ENCODE measurements at places on chromosomes 3 and 15.

DNA sequence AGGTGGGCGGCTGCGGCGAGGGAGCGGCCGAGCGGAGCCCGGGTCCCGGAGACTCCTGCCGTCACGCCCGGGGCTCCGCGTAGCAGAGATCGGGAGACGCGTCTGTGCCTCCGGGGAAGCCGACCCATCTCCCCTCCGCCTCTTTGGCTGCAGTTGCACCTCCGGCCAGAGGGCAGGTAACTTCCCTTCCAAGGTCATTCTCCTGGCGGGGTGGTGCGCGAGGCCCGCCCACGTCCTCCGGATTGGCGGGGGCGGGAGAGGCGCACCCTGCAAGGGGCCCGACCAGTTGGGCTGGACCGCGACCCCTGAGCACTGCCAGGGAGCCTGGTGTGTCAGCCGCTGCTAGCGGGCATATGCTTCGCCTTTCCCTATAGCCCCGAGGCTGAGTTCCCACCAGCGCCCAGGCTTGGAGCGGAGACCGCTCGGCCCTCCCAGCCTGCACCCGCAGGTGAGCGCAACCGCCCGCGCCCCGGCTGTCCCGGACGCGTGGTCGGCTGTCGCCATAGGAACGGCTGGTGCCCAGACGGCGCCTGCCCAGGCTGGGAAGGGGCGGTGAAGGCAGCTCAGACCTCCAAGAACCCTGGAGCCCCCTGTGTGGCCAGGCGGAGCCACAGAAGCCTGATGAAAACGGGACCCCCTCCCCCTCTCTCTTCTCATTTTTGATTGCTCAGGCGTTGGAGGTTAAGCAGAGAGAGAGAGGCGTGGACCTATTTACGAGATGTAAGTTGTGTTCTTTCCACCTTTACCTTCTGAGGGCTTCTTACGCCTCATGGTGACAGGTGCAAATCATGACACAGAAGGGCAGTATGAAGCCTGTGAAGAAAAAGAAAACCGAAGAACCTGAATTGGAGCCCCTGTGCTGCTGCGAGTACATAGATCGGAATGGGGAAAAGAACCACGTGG is 453 bp downstream of the ZDHHC23 start:
- peak; percentile 64 for DNase-seq

DNA sequence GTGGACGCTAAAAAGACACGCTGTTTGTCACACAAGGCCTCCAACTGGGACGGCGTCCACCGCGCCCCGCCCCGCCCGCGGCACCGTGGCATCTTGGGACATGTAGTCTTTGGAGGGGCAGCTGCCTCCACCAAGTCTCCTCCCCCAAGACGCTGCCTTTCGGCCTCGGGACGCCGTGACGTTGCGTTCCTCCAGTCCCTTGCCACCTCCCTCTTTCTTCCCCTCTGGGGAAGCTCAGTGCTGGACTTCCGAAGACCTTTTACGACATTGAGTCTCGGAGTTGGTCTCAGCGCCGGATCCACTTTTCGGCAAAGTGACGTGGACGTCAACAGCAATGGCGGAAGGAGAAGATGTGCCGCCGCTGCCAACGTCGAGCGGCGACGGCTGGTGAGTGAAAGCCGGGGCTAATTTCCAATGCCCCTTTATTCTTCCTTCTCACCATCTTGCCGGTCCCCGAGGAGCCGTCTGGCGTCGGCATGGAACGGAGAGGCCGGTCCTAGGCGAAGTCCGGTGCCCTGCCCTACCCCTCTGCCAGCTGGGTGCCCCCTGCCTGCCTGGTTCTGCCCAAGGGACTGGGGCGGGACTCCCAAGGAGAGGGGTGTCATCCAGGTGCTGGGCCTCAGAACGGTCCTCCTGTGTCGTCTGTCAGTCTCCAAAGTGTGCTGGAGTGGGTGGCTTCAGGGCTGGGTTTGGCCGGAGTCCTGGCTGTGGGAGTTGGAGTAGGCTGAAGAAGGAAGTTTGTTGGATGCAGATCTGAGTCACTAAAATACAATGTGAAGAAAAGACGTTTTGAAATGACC is at the start of gene TBC1D23:
TSS of gene TBC1D23 (plus strand) at position 308 of the 800 bp plus-strand sequence. CDS start at position 335, 27 bp downstream.
- DNase-seq, result peak; percentile 99

GRCh38 chr3:43616034-43616433 is 5.8 kb downstream of the ANO10 start:
- DNase-seq, result no peak

GRCh38 chr3:159787794-159788205 is 200.8 kb upstream of the IL12A start:
- no peak for DNase-seq

GRCh38 chr3:149450281-149450680 is 24.2 kb upstream of the TM4SF4 start:
- DNase-seq, result no peak

DNA sequence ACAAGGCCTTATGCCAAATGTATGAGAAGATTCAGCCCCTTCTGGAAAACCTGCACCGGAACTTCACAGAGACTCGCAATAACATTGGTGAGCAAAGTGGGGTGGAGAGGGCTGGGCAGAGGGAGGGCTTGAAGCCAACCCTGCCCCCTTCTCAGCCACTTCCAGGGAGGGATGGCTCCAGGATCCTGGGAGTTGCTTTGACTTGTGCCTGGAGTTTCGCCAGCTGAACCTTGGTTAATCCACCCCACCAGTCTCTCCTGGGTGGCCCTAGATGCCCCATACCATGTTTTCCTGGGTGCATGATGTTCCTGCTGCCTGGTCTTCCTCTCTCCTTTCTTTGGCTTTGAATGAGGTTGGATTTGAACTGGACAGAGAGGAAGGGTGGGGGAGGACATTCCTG is 10.8 kb downstream of the TBC1D21 start:
- peak; percentile 1 for DNase-seq

- DNase-seq, result no peak
Measured at GRCh38 chr3:126014252-126014651, 45.3 kb downstream of the ROPN1B start.

DNA sequence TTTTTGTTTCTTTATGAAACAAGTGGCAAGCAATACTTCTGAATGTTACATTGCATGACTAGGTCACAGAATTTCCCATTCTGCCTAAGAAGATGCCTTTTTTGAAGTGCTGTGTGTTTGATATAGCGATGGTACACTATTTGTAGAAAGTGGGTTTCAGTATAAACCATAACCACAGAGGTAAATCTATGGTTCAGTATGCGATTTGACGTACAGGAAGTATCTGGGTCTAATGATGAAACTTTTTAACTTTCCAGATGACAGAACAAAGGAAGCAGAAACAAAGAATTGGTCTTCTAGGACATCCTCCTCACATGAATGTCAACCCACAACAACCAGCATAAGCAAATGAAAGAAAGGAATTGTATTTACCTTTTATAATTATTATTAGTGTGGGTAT is 133.4 kb upstream of the BHLHE40 start:
- no peak for DNase-seq

- peak; percentile 45 for DNase-seq
Measured at GRCh38 chr3:38564631-38565338, 68.6 kb downstream of the EXOG start.
